ENCODE measurements at places on chromosomes 5 and 9.

- DNase-seq, result no peak
Measured at GRCh38 chr9:304519-305185, 90.0 kb downstream of the DOCK8 start.

- no peak for DNase-seq
Measured at GRCh38 chr5:148376198-148376597, 7.6 kb upstream of the FBXO38 start.

DNA sequence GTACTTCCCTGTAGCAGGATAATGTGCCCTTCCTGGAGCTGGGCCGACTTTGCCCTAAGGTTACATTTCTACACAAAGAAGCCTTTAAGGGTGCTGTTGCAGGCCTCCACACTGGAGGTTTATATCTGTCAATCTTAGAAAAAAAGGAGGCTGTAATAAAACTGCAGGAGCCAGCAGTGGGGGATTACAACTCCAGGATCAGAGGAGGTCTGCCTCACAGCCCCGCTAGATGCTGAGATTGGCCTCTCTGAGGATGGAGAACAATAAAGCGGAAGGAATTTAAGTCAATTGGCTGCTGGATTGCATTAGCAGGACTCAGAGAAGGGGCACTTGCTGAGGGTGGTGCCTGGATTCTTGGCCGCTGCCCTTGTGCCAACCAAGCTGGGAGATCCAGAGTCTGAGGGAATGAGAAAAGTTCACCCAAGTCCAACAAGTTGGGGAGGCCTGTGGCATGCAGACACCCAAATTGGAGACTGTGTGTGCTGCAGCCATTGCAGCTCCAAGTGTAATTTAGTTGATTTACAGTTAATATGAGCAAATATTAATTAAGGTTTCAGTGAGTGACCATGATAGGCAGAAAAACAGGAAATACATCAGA, 99.0 kb upstream of the SSBP2 start:
- DNase-seq, result no peak

DNA sequence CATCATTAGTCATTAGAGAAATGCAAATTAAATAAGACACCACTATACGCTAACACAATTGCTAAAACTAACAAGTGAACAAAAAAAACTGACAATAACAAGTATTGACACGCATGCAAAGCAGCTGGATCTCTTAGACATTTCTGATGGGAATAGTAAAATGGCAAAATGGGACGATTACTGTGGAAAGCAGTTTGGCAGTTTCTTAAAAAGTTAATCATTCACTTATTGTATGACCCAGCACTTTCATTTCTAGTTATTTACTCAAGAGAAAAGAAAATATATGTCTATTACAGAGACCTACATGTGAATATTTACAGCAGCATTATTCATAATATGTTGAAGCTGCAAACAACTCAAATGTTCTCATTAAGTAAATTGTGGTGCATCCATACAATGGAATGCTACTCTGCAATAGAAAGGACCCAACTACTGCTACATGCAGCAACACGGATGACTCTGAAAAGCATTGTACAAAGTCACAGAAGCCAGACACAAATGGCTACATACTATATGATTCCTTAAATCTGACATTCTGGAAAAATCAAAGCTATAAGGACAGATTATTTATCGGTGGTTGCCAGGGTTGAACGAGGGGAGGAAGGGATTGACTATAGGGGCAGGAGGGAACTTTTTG, 96.8 kb upstream of the ITGA2 start:
- DNase-seq, result no peak

DNA sequence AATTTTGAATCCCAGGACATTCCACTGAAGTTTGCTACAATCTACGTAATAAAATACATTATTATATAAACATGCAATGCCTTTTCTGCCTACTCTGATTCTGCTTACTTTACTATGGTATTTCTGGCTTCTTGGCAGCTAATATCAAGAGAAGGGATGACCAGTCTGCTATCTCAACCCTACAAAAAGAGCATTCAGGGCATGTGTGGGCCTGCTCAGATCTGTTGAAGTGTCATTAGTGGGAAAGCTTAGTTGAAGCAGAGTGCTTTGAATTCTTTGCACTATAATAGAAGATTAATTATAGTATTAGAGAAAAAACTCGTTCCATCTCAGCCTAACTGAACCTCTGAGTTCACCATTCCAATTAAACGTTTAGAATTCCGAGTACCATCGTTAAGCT, 339.5 kb upstream of the ISL1 start:
- no peak for DNase-seq

- no peak for DNase-seq
Measured at GRCh38 chr9:68780720-68781119, 75.7 kb downstream of the PIP5K1B start.

DNA sequence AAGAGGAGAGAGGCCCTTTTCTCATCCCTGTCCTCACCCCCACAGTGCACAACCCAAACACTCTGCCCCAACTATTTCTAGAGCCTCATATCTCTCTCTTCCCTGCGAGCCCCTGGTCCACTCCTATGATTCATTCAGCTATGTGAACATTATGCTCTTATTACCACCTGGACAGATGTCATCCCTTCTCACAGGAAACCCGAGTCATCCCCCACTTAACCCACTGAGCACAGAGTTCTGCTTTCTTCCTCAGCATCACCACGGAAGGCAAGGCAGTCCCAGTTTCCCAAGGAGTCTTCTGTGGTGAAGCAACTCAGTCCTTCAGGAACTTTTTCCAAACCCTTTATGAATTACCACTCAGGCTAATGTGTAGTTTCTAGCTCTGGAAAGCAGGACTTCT, 1.3 kb downstream of the DNAI1 start:
- no peak for DNase-seq

DNA sequence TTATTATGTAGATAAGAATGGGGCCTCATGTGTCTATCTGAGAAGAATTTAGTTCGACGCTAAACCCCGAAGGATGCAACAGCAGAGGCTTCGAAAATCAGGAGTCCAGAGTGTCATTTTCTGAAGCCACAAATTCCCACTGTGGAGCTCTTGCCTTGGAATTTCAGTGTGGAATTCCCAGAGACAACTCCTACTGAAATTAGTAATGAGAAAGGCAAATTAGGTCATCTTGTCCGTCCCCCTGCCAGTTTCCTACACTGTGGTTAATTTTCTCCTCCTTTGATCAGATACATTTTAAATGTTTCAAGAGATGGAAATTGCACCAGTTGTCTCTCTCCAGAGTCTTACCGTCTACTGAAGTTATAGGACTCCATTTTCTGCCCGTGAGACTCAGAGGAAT, 633.6 kb downstream of the BNC2 start:
- DNase-seq, result no peak

GRCh38 chr5:17412760-17413671, 85.0 kb upstream of the TAF11L2 start:
- DNase-seq, result peak; percentile 59

GRCh38 chr5:16924206-16924605, 11.9 kb downstream of the MYO10 start:
- no peak for DNase-seq

DNA sequence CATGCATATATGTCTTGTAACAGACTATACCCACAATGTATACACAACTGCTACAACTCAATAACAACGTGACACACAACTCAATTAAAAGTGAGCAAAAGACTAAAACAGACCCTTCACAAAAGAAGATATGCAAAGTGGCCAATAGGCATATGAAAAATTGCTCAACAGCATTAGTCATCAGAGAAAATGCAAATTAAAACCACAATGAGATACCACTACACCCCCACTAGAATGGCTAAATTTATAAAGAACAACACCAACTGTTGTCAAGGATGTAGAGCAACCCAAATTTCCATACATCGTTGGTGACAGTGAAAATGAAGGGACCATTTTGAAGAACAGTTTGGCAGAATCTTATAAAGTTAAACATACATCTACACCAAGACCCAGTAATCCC, 38.9 kb downstream of the GABRB2 start:
- DNase-seq, result no peak

DNA sequence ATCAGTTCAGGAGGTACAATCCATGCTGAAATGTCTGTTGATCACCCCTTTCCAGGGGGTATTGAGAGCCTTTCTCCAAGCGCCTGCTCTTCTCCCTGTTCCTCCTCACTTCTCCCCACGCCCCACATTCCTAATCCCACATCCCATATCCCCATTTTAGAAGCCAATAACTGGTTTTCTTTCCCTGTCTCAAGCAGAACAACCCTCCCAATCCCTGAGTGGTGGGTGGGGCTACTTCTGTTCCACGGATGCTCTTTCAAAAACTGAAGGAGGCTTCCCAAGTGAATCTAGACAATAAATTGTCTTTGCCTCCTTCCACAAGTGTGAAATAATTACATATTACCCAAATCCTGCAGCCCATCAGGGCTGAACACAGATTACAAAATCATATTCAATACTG, 77.0 kb upstream of the SEMA6A start:
- no peak for DNase-seq

- no peak for DNase-seq
Measured at GRCh38 chr5:42993516-42994245, 46.4 kb downstream of the ANXA2R start.

DNA sequence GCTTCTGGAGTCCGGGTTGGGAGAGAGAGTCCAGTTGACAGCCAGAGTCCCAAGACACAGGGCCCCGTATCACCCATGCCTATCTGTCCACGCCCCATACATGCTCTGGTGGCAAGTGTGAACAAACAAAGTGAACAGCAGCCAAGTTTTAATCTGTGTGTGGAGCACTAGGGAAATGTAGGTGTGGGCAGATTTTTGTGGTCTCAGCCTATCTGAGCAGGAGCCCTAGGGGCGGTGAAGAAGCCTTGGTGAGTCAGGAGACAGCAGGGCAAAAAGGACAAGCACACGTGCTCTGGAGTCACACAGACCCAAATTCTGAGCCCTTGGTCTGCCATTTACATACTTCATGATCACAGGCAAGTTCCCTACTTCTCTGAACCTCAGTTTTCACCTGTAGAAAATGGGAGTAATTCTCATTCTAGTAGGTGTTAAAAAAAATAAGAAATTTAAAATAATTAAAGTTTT, 23.2 kb downstream of the EGR1 start:
- no peak for DNase-seq
